ENCODE measurements at places on chromosomes 1 and 21.

- DNase-seq, result no peak
Measured at GRCh38 chr1:96926176-96926575, 204.6 kb downstream of the PTBP2 start.

GRCh38 chr1:162028726-162029125, 5.1 kb upstream of the OLFML2B start:
- DNase-seq, result no peak

GRCh38 chr1:182279724-182280503, 111.7 kb downstream of the GLUL start:
- DNase-seq, result no peak

- no peak for DNase-seq
Measured at GRCh38 chr1:30764939-30765555, 7.5 kb upstream of the LAPTM5 start.

GRCh38 chr1:27873671-27874384, 1.5 kb downstream of the THEMIS2 start:
- DNase-seq, result no peak

- no peak for DNase-seq
Measured at GRCh38 chr1:110554871-110555801, 36.2 kb upstream of the KCNA10 start.

GRCh38 chr1:247936415-247936814, 11.7 kb downstream of the OR2AJ1 start:
- no peak for DNase-seq

DNA sequence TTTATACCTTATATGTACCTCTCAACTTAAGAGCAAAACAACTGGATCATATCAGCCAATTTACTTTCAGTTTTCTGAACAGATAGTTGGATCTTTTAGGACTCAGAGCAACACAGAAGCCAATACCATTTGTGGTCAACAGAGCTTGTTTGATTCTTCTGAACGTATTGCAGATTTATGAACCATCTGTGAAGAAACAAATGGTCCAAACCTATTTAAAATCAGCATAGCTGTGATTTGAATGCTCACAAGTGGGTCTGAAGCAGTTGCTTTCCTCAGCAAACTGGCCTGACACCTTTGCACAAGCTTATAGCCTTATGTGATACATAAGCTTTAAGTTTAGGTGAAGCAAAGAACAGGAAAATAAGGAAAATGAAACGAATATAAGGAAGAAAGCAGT, 147.6 kb downstream of the LRRIQ3 start:
- DNase-seq, result no peak

Data from amniotic stem cell (primary cell).